ENCODE measurements at places on chromosomes 2 and 18. TPM values are rescaled to one million over a fixed set of nuclear protein-coding genes. Genes with fewer than 3 reads are reported as not detected.

The RAPGEF4 gene
- 0.40 TPM for total RNA-seq

The RAX gene
- 0.10 TPM for total RNA-seq

The CSRNP3 gene
- total RNA-seq, result not detected

The CD8B2 gene
- total RNA-seq, result not detected

The GALNT3 gene
- 27.7 TPM for total RNA-seq

The TMEM200C gene
- total RNA-seq, result not detected

The SERPINB12 gene
- total RNA-seq, result not detected

The FKBP1B gene
- total RNA-seq, result 5.5 TPM

The MCEE gene
- total RNA-seq, result 19.1 TPM

The SERPINB13 gene
- total RNA-seq, result not detected

The CROCC2 gene
- not detected for total RNA-seq

The CRYGD gene
- not detected for total RNA-seq

The EPHA4 gene
- 11.7 TPM for total RNA-seq

The NDC80 gene
- 78.0 TPM for total RNA-seq

- DNase-seq, result peak; percentile 76
These were observed 115.7 kb upstream of the OSR1 start for GRCh38 chr2:19474128-19474527.

DNA sequence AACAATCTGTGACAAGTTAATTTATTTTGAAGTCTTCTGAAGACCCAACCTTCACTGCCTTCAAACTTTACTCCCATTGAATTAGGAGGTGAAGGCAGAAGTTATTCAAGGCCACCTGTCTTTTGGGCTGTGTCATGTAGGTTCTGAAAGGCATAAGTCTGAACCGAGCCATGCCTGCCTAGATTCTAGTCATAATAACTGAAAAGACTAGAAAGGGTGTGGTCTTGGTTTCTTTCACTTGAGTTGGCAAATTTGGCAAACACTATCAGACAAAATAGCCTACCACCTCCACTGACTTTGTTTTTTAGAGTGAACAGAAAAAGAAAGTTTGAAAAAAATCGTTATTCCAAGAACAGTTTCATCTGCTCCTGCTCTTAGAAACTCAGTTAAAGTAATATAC is 38.4 kb downstream of the PPM1B start:
- DNase-seq, result no peak

DNA sequence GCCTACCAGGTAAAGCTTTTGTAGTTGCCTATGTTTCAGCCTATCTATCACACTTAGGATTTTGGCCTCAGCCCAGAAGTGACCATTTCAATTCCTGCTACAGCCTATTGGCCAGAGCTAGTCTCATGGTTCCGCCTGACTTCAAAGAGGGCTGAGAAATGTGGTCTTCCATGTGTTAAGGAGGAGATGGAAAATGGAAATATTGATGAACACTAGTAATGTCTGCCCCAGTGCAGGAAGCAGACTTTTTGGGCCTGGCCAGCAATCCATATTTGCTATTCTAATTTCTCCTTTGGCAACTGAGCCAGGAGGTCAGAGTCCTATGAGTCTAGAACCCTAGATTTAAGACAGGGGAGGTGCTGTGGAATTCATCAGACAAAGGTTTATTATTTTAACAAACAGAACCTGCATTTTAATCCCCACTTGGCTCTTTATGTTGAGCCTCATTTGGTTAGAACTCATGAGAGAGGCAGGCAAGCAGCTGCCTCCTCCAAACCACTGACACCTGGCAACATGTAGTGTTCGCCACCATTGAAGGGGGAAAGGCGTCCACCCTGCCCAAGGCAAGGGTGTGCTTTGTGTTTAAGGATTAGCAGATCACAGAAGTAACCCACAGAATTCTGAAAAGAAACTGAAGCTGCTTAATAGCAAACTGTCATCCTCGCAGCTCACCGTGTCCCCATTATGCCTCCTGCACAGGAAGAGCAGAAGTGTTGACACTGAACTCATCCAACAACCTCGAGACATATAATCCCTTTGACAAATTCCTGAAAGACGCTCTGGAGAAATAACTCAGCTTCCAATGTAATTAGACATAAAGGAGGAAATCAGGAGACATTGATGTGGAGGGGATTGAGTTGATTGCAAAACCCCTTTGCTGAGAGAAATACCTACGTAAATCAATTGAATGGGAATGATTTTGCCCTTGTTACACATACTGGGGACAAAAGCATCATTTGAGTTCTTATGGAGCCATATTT is 47.7 kb upstream of the SCG2 start:
- no peak for DNase-seq

DNA sequence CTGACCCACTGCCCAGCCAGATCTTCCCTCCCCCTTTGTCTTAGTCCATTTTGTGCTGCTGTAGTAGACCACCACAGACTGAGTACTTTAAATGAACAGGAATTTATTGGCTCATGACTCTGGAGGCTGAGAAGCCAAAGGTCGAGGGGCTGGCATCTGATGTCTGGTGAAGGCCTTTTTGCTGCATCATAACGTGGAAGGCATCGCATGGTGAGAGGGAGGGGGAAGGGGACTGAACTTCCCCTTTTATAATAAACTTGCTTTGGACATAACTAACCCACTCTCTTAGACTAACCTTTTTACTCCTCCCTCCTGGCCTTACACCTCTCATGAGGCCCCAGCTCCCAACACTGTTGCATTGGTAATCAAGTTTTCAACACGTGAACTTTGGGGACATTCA is 83.8 kb downstream of the MAP4K4 start:
- no peak for DNase-seq

DNA sequence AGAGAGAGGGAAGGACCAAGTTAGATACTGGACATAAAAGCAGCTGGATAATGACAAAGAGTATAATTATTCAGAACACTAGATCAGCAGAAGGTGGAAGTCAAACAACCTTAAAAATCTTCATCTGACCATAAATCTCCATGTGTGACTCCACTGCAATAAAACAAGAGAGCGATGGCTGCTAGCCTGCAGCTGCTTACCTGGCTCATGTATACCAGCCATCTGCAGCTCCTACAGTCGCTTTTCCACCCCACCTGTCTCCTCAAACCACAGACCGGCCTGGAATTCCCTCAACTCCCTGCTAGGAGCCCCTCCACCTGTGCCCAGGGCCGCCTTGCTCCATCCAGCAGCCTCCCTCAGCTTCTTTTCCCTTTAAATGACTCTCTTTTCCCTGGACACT is 64.5 kb downstream of the SLC4A5 start:
- DNase-seq, result no peak

DNA sequence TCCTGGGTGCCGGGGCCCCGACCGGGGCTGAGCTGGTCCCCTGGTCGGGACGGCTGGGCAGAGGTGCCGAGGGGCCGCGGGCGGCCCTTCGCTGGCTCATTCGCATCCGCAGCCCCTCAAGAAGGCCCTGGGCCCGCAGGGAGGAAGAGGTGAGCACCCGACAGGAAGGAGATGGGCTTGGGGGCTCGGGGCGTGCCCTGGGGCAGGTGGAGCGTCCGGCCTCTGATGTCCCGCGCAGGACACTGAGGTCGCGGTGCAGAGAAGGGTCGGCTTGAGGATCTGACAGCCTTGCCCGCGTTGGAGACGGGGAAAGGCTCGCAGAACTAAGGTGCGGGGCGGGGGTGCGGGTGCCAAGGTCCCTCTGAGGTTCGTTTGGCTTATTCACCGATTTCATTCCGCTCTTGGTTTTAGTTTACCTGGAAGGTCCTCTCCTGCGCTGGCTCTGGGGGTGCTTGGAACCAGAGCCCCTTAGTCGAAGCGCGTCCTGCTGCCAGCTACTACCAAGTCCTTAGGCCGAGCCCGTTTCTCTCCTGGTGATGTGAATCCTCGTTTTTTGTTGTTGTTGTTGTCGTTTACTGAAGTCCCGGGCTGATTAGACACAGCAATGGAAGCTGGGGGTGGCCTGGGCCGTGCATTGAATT is 18.9 kb upstream of the CD8A start:
- no peak for DNase-seq

GRCh38 chr2:239044336-239044735 is 196.5 kb downstream of the TWIST2 start:
- no peak for DNase-seq

- no peak for DNase-seq
These were observed 74.0 kb downstream of the CMPK2 start for GRCh38 chr2:6791682-6792081.

DNA sequence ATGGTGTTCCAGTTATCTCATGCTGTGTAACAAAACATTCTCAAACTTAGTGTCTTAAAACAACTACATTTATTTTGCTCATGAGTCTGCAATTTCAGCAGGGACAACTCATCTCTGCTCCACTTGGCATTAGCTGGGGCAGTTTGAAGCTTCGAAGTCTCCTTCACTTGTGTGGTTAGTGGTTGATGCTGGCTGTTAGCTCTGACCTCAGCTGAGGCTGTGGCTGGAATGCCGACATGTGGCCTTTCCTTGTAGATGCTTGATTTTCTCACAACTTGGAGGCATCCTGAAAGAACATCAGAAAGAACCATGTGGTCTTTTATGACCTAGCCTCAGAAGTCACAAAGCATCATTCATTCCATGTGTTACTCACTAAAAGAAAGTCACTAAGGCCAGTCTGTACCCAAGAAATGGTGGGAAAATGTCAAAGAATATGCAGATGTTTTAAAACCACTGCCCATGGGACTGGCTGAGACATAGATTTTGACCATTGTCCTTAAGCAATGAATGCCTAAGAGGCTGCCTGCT is 3.8 kb upstream of the TMSB10 start:
- DNase-seq, result no peak

DNA sequence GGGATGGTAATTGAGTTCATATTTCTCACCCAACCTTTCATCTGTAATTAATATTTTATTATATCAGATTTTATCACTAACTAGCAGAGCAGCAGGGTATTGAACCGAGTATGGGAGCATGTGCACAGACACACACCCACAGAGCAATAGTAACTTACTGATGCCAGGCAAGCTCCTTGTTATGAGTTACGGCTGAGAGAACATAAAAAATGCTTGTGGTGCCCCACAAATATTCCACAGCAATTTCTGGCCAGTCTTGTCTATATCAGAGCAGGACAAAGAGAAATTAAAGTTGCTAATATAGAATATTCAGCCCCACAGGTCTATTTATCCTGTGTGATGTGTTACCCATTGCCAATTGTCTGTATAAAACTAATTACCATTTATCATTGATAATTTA is 501.8 kb upstream of the RAB12 start:
- no peak for DNase-seq

- DNase-seq, result no peak
These were observed 258.5 kb downstream of the TWIST2 start for GRCh38 chr2:239106314-239106908.

DNA sequence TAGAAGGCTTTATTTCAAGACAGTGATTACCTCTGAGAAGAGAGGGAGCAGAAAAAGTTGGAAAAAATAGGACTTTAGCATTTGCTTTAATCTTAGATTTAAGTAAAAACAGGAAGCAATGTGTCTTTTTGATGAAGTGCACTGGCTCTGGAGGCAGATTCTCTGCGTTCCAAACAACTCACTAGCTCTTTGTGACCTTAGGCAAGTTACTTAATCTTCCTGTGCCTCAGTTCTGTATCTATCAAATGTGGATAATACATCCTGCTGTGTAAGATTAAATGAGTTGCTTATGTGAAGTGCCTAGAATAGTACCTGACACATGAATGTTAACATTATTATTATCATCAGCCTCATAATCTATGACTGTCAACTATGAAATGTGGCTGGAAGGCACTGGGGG is 42.3 kb downstream of the RPRD1A start:
- DNase-seq, result no peak

GRCh38 chr18:46759890-46760289 is 3.0 kb upstream of the ST8SIA5 start:
- DNase-seq, result no peak

DNA sequence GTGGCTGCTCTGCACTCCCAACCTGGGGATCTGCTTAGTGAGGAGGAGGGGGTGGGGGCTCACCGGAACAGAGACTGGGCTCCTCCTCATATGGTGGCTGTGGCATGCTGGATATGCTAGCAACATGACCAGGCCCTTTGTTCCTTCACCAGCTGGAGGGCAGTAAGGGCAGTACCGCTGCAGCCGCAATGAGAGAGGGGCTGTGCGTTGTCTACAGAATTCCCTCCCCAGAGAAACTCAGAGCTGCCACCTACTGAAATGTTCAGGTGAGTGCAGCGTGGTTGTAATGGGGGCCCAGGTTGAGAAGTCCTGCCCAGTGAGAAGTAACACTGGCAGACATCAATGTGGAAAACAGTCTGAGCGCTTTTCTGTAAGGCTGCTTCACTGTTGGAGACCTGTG is 1211.9 kb upstream of the NXPH2 start:
- DNase-seq, result no peak

DNA sequence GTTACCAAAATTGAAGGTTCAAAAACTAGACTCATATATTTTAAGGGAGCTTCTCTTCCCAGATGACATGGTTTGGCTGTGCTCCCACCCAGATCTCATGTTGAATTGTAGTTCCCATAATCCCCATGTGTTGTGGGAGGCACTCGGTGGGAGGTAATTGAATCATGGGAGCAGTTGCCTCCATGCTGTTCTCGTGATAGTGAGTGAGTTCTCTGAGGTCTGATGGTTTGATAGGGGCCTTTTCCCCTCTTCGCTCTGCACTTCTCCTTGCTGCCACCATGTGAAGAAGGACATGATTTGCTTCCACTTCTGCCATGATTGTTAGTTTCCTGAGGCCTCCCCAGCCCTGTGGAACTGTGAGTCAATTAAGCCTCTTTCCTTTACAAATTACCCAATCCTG is 140.1 kb downstream of the MAIP1 start:
- DNase-seq, result no peak
